Kidney tubule cell (primary cell): ENCODE measurements at places on chromosomes 1 and 21.

GRCh38 chr21:23968008-23968407, 1639.3 kb downstream of the MRPL39 start:
- DNase-seq = no peak

DNA sequence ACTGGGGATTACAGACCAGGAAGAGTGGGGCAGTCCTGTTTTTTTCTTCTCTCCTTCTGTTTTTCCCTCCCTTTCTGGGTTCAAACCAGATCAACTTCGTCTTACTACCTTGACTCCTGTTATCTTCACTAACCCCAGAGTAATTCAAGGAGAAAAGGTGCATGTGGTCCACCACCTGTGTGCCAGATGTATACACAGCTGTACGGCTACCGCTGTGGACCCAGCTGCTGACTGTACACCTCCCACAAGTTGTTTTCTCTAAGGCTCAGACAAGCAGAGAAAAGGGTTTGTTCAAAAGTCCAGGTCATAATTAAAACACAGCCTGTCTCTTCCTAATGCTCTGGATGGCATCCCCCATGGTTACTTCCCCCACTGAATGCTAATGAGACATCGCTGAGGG, 102.1 kb downstream of the LMX1A start:
- no peak for DNase-seq

- no peak for DNase-seq
These were observed 23.9 kb upstream of the ZZZ3 start for GRCh38 chr1:77706321-77706720.

- DNase-seq = no peak
These were observed 33.5 kb upstream of the LAPTM5 start for GRCh38 chr1:30790850-30791778.
